ENCODE measurements at places on chromosomes 3 and 15.

GRCh38 chr3:12383218-12383617 lies 94.3 kb downstream of the PPARG start:
- no peak for DNase-seq

DNA sequence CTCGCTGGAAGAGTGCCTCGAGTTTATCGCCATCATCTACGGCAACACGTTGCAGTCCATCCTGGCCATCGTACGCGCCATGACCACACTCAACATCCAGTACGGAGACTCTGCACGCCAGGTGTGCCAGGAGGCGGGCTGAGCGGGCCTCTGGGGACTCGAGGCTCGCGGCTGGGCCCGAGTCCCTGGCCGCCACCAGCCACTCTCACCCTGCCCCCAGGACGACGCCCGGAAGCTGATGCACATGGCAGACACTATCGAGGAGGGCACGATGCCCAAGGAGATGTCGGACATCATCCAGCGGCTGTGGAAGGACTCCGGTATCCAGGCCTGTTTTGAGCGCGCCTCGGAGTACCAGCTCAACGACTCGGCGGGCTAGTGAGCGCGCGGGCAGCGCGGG lies 1.9 kb downstream of the GNAT1 start:
- no peak for DNase-seq

DNA sequence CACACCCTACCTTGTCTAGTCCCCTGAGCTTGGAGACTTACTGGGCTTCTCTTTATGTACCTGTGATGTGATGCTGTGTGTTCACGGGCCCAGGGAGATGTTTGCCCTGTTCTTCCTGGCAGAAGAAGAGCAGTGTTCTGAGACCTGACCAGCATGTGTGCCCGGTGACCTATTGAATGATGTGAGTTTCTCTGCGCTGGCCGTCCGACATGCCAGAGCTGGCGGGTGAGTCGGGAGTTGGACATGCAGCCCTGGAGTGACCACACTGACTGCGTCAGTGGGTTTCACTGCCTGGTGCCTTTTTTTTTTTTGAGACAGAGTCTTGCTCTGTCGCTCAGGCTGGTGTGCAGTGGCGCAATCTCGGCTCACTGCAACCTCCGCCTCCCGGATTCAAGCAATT lies 42.3 kb downstream of the CGNL1 start:
- DNase-seq, result no peak

DNA sequence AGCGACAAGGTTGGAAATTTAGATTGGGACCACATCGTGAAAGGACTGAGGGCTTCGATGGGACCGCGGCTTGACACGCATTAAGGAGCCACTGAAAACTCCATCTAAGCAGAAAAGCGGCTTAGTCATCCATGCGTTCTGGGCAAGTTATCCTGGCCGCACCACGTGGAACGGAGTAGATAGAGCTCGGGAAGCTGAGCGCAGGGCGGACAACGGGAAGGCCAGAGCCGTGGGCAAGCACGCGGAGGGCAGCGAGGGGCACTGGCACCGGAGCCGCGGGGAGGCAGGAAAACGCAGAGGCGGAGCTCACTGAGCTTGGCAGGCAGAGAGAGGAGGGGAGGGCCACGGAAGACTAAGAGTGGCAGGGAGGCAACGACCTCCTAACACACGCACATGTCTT lies 61.3 kb upstream of the VGLL4 start:
- no peak for DNase-seq

DNA sequence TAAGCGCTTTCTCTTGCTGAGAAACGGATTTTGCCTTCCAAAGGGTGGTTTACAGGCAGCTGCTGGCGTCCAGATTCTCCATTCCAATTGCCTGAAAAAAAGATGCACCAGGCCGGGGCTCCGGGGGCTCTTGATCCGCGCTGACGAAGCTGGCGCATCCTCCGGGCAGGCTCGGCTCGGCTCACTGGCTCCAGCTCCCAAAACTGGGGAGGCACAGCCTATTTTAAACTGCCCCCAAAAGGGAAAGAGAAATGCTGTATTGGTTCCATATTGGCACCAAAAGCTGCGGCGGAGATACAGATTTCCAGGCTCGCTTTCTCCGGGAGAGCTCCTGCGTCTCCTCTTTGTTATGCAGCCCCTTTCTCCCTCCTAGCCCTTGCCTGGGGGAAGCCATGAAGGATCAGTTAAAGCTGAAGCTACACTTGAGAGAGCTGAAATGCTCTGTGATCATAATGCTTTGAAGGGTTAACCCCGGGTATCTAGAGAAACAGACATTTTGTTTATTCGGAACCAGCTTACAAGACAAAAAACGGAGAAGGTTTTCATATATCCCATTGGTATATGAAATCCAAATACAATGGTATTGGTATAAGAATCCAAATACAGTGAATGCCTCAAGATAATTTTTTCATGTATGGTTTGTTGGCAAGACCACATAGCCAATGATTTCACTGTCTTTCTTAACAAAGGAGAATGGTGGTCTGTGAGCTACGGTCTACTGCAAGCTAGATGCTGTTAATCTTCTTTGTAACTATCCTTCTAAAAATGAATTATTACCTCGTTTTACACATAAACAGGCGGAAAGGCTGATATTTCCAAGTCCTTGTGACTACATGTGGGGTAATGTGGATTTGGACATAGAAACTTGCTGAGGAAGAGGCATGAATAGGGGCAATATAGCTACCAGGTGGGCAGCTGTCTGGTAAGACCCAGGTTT lies 693 bp downstream of the CD200 start:
- no peak for DNase-seq

- peak; percentile 90 for DNase-seq
Observed at GRCh38 chr15:63121382-63122001, at the start of gene LACTB. Gene LACTB, plus strand, starts transcription at chr15:63121861. Its CDS starts 11 bp downstream, at chr15:63121872.

DNA sequence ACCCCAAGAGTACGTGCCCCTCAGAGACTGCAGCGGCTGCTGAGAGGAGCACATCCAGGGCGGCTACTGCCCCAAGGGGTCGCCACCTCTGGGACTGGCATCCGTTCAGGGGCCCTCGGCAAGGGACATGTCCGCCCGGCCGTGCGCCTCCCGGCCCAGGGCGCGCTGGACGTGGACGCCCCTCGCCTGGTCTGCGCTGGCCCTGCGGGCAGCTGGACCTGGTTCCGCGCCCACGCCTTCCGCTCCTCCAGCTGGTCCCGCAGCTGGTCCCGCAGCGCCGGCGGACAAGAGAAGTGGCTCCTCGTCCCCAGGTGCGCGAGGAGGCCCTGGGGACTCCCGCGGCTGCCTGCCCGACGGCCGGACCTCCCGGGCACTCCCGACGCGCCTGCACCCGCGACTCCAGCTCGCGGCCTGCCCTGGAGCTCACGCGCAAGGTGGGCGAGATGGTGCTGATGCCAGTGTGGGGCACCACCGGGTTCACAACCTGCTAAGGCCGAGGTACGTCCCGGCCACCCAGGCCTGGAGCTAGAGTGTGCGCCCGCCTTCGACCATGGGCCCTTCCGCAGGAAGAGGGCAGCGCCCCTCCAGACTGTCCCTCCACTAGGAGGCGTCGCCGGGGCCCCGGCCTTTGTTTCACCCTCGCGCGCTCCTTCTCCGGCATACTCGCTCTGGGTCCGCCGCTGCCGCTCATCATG lies 14.4 kb upstream of the GP9 start:
- no peak for DNase-seq

GRCh38 chr3:148790370-148790769 lies 37.2 kb upstream of the CPB1 start:
- no peak for DNase-seq

- DNase-seq, result no peak
Observed at GRCh38 chr15:37044915-37045648, 55.3 kb downstream of the MEIS2 start.

GRCh38 chr3:18847583-18848197 lies 300.6 kb upstream of the KCNH8 start:
- DNase-seq, result peak; percentile 43

- peak; percentile 93 for DNase-seq
Observed at GRCh38 chr15:76139368-76140073, 79.7 kb downstream of the TMEM266 start.

DNA sequence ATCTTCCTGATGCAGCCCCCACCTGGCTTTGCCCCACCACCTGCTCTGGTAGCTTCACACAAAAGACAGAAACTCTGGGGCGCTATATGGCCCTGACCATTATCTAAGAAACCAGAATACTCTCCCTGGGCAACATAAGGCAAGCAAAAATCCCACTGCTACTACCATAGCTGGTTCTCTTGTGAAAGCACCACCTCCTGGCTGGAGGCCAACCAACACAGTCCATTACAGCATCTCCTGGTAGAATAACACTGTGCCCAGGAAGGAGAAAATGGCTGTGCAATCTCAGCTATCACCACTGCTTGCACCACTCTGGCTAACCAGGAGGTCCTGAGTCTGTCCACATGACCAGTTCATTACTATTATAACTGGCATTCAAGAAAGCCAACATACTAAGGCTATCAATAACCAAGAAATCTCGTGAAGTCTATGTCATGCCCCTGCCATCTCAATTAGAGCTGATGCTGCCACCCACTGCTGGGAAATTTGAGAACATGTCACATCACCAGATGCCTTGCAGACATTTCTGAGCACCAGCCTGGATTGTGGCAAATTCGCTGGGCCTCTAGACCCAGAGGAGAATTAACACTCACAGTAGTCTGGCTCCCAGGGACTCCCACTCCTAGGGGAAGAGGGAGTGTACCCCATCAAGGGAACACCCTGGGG lies 1114.8 kb downstream of the ROBO2 start:
- no peak for DNase-seq

- no peak for DNase-seq
Observed at GRCh38 chr15:69081310-69082004, 67.0 kb downstream of the NOX5 start.

GRCh38 chr3:64038253-64038767 lies 15.0 kb upstream of the PSMD6 start:
- DNase-seq, result no peak

DNA sequence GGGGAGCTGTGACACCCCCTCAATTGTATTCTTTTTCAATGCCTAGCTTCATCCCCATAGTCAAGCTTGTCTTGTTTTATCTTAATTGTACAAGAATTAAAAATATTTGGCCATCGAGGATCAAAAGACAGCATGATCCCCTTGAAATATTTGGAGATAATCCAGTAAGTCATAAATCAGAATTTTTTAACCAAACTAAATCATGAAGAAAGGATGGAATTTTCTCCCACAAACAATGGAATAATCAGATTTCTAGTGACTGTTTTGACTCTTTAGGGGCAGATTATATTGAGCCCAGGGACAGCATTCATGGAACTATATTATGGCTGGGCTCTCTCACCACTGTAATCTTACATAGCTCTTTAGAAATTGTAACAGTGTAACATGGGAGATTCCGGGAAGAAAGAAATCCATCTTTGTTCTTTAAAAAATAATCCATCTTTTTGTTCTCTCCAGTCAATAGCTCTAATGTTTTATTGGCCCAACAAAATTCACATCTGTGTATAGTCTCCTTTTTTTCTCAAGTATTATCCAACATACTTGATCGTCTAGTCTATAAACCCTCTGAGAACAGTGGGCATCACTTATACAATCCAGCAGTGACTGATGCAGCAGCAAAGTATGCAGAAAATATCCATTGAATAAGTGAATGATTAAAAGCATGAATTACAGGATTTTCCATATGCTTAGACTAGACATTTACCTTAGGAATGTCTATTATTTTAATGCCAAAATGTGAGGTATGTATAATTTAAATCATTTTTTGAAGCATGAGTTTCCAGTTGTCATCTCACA lies 277.0 kb upstream of the PLSCR5 start:
- DNase-seq, result no peak

DNA sequence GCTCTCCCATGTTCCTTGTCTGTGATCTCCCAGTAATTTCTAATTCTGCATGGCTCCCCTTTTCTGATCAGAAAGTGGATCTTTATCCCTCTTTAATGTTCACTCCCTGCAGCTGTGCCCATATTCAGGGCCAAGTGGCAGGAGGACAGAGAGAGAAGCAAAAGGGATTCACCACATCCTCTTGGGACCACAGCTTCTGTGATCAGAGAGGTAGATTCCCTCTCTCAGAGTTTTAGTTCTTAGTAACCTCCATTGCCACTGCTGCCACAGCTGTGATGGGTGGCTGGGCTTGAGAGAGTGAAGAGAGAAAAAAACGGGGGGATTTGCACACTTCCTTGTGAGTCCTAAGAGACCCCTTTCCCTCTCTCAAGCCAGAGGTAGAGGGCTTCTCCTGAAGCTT lies 49.2 kb downstream of the GLCE start:
- DNase-seq, result no peak

DNA sequence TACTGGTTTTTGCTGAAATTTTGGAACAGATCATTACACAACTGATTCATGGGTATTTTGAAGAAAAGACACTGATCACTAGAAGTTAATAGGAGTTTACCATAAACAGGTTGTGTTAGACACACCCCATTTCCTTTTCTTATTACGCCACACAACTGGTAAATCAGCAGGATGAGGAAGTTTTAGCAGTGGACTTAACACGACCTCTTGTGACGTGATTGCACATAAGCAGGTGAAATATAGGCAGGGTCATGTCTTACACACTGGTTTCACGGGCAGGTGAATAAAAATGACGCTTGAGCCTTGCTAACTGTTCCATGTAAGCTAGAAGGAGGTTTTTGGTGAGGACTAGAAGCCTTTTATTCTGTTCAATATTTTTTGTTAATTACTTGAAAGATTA lies 27.1 kb upstream of the TPRG1 start:
- DNase-seq, result peak; percentile 72

DNA sequence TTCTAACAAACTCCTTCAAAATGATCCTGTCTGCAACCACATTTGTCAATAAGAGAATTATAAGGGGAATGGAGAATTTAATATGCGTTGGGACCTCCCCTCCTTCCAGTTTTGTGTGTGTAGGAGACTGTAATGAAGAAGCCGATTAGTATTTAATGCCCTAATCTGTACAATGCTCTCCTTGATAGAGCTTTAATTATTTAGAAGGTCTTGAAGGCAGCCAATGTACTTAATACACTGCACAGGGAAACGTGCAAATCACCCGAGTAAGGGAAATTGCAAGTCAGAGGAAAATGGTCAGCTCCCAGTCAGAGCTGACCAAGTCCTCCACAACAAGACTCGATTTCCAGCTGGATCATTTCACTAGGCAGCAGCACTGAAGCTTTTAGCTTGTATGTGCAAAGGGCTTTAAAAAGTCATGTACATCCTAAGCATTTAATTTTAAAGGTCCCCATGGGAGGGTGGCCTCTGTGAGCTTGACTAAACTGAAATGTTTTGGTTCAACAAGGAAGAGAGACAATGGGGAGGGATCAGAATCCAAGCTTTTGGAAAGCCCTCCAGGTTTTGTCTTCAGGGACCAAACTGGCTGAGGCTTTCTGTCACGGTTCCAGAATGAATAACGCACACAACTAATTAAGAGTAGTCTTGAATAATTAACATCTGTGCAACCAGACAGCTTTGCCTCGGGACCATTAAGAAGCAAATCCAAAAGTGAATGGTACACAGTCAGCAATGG lies 159.8 kb upstream of the MITF start:
- no peak for DNase-seq

DNA sequence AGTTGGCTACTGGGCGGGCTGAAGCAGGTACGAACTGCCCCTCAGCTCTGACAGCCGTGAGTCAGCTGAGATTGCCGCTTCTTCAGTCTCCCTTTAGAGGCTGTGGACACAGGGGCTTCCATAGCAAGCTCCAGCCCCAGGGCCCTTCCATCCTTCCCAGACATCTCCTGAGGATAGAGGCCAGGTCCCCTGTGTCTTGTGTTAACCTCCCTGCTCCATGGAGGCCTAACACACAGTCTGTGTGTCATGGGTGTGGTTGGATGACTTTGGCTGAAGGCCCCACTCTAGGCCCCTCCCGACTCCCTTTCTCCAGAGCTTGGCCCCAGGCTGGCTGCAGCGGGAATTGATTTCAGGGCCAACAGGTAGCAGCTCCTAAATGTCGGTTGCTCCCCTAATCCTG lies 116.1 kb upstream of the TLE3 start:
- DNase-seq, result no peak

GRCh38 chr3:168197162-168197561 lies 101.4 kb upstream of the GOLIM4 start:
- DNase-seq, result no peak

GRCh38 chr3:39990532-39990931 lies 181.1 kb downstream of the MYRIP start:
- peak; percentile 71 for DNase-seq
